ENCODE measurements at places on chromosomes 5 and 9. TPM values are rescaled to one million over a fixed set of nuclear protein-coding genes. Genes with fewer than 3 reads are reported as not detected.

The HBEGF gene
- 1.9 TPM for total RNA-seq

The ITGA2 gene
- total RNA-seq = 5.2 TPM

The BTNL3 gene
- total RNA-seq = not detected

The UBTD2 gene
- 24.0 TPM for total RNA-seq

The CD72 gene
- total RNA-seq = 3.3 TPM

The STK32A gene
- 5.0 TPM for total RNA-seq
